Stimulated activated CD4-positive, alpha-beta T cell treated with anti-CD3 and anti-CD28 coated beads, Interleukin-1b, Interleukin-23, amount 100 ng/mL, for 24 hours (primary cell): ENCODE measurements at places on chromosomes 16 and 17.
A peak's percentile ranks its signal among the peaks of the same experiment; 100 is the strongest.

DNA sequence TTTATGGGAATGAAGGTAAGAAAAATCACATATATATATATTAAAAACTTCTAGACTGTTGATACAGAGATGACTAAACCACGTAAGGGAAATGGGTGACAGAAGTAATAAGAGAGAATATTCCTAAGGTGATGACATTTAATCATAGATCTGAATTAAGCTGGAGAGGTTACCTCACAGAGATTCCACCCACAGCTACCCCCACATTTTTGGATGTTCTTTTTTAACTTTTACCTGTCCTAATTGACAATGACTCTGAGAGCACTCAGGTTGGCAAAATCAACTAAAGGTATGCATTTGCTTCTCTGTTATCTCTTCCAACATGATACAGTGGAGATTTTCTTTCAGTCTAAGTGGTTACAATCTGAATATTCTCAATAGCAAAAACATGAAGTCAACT is 1280.6 kb downstream of the CDH11 start:
- no peak for DNase-seq

GRCh38 chr17:63699638-63700527 is at the start of gene LIMD2:
TSS of gene LIMD2 (minus strand) at chr17:63700125. CDS start at chr17:63699298, 827 bp downstream.
- DNase-seq, result peak; percentile 67

- DNase-seq, result no peak
Measured at GRCh38 chr17:4632581-4632920, 8.9 kb downstream of the ALOX15 start.

- DNase-seq, result no peak
Measured at GRCh38 chr16:88069397-88070168, 118.3 kb downstream of the BANP start.
